ENCODE measurements at places on chromosomes 16 and 17.

GRCh38 chr16:22312897-22313781, 15.9 kb downstream of the POLR3E start:
- no peak for DNase-seq

DNA sequence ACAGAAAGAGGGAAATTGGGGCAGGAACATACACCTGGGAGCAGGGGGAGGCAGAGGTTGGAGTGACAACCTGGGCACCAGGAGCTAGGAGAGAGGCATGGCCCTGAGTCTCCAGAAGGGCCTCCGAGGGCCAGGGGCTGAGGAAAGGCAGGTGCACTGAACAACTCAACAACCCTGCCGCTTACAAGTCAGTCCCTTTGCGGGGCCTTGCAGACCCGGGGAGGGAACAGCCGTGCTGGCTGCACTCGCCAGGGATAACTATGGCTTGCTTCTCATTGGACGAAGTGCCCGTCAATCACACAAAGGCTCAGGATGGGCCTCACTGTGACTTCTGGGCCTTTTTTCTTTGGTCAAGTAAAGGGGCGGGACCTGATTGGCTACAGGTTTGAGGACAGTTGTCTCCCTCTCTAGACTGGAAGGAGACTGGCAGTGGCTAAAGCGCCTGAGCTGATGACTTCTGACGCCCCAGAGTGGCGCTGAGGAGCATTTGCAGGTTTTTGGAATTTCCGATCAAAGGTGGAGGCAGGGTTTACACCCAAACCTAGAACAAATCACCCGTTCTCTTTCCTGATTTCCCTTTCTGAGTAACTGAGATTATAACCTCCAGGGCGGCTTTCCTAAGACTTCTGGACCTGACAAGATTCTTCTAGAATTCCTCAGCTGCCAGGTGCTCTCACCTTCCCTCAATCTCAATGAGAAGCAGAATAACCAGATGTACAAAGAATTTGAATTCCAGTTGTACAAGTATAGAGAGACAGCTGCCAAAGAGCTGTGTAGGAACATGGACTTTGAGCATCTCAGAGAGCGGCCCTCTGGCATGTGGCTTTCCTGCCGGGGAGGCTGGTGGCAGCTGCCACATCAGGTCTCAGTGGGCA, 27.6 kb upstream of the ST6GALNAC2 start:
- no peak for DNase-seq

GRCh38 chr16:19406891-19407491, 10.7 kb upstream of the TMC5 start:
- no peak for DNase-seq

DNA sequence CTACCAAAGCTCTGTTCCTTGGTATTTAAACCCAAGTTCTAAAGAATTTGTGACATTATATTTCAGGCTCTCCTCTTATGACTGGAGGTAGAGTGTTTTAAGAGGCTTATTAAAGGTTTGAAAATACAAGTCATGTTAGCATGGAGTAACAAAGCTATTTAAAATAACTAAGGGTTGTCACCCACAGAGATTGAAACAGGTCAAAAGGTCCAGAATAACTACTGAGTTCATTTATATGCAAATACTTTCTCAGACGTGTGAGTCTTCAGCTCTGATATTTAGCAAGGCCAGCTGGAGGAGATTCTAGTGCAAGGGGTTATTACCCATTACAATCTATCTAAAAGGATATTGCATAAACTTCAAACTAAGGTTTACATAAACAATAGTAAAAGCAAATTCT, 1538.8 kb upstream of the CDH8 start:
- DNase-seq, result no peak

DNA sequence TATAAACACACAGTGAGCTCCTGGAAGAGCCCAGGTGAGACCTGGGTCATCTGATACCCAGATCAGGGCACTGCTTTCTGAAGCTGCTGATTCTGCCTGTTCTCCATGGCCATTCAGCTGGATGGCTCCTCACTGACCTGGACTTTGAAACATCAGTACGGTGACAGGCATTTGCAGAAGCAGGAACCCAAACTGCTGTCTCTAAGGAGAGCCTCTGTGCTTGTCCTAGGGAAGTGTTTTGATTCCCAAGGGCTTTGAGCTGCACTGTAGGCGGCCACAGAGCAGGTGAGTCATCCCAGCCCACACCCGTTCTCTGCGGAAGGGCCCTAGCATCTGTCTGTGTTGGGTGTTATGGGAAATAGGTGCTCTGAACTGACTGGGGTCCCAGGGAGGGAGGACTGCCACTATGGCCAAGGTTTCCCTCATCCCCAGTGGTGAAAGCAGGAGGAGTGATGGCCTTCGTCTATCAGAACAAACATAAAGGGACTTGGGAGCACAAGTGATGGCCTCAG, 60.7 kb upstream of the ADCY9 start:
- no peak for DNase-seq

DNA sequence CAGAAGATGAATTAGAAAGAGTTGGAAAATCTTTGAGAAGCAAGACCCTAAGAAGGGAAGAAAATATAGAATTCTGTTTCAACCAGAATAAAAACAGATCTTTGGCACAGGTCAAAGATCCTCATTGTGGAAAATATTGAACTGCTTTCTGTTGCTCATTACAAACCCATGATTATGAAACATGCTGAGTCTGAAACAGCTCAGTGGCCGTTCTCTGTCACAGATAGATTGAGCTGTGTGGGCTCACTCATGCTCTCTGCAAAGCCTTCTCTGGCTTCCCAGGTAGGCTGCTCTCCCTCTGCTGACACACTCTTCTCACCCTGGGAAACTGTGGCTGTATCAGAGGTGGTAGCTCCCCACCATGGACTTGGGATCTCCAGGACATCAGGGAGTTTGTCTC, 3.4 kb upstream of the KRT38 start:
- no peak for DNase-seq

GRCh38 chr17:45200701-45201100, 21.0 kb upstream of the FMNL1 start:
- DNase-seq, result no peak

DNA sequence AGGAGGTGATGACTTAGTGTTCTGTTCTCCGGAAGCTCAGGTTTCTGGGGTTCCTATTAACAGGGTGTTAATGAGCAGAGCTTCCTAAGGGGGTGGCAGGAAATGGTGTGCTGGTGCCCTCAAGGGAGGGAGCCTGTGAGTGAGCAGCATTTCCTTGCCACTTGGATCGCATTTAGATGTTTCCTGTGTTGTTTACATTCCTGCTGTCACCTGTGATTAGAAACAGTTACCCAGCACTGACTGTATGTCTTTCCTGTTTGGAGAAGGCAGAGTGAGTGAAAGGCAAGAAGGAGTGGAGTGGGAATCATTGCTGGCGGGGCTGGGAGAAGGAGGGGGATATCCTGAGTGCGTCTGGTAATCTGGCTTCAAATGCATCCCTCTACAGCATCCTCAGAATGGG, 214.6 kb downstream of the CCDC182 start:
- DNase-seq, result no peak
